ENCODE measurements at places on chromosomes 16 and 17.

GRCh38 chr17:12521416-12521815 is 144.3 kb upstream of the MYOCD start:
- no peak for DNase-seq

DNA sequence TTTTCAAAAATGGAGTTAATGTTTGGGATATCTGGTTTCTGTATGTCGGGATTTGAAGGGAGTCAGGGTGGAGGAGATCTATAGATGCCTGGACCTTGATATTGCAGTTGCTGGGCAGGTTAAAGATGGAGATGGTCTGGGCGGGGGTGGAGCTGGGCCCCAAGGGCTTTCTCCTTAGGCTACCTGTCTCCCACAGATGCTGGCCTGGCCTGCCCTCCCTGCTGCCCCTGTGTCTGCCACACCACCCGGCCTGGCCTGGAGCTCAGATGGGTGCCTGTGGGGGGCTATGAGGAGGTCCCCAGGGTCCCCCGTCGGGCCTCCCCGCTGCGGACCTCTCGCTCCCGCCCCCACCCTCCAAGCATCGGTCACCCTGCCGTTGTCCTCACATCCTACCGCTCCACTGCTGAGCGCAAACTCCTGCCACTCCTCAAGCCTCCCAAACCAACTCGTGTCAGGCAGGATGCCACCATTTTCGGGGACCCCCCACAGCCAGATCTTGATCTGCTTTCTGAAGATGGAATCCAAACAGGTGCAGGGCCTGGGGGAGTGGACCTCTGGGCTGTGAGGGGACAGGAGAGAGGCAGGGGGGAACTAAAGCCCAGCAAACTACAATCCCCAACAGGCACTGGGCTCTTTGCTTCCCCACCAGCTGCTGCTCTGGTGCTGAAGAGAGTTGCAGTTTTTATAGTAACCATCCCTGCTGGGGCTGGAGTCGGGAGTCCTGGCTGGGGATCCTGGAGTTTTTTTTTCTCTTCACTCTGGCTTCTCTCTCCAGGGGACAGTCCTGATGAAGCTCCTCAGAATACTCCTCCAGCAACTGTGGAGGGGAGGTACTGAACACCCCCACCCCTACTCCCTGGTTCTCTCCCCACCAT is 2.9 kb downstream of the ARHGEF15 start:
- DNase-seq = no peak

- DNase-seq = no peak
Observed at GRCh38 chr16:24433706-24434105, 105.7 kb upstream of the RBBP6 start.

- no peak for DNase-seq
Observed at GRCh38 chr16:6157806-6158205, 1060.2 kb upstream of the EEF2KMT start.

DNA sequence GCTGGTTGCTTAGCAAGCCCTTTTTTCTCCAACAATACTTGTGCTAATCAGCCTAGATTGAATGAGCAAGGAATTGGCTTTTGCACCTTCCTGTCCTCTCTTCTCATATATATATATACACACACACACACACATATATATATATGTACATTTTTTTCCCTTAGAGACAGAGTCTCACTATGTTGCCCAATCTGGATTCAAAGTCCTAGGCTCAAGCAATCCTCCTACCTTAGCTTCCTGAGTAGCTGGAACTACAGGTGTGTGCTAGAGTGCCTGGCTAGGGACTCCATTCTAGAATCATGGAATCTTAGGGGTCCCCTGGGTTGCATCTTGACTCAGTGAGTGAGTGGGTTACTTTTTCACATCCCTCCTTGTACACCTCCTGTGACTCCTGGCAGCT is 27.0 kb downstream of the RAI1 start:
- DNase-seq = no peak

GRCh38 chr17:63365366-63366240 is 80.5 kb downstream of the CYB561 start:
- no peak for DNase-seq

DNA sequence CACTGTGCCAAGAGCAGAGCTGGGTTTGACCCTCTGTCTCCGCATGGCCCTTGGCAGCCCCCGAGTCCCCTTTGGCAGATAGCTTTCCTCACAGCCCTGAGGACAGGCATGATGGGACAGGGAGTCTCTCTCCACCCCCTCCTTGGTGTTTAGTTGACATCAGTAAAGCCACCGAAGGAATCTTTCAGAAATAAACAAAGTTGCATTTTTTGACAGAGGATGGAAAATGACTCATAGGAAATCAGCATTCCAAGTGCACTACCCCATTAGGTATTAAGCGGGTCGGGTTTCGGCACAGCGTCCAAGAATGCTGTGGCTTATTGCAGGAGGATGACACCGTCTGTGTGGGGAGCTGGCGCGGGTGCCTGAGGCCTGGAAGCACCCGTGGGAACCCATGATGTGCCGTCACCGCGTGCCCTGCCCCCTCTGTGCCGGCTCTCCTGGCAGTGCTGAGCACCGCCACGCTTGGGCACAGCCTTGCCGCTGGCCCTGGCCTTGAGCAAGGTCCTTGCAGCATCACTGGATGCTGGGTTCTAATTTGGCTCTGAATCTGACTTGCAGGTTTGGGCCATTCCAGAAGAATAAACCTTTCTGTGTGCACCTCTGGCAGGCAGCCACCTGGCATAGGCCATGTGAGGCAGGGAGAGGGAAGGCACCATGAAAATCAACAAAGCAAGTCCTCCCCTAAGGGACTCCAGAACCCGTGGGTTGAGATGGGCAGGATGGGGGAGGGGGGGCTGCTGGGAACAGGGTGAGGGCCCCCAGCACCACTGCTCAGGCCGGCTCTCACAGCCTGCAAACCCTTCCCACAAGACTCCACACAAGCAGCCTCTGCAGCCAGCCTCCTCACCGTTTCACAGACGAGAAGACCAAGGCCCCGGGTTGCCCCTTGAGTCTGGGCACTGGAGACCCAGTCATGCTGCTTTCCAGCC is 50.5 kb upstream of the ZNF469 start:
- peak; percentile 20 for DNase-seq

DNA sequence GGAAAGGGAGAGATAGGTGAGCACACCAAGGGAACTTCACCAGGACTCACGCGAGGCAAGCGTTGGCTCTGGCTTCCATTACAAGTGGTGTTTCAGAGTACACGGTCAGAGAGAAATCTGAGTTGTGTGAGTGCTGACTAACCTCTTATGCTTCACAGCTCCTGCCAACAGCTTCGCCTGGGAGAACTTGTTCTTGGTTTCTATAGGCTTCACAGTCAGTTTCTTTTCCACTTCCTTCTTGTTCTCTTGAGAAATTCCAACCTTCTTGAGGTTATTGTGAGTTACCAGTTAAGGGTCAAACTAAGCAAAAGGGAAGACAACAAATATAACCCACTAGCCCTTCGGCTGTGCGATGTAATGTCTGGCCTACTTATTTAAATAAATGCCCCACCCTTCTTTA is 18.9 kb downstream of the PSME3IP1 start:
- DNase-seq = no peak

DNA sequence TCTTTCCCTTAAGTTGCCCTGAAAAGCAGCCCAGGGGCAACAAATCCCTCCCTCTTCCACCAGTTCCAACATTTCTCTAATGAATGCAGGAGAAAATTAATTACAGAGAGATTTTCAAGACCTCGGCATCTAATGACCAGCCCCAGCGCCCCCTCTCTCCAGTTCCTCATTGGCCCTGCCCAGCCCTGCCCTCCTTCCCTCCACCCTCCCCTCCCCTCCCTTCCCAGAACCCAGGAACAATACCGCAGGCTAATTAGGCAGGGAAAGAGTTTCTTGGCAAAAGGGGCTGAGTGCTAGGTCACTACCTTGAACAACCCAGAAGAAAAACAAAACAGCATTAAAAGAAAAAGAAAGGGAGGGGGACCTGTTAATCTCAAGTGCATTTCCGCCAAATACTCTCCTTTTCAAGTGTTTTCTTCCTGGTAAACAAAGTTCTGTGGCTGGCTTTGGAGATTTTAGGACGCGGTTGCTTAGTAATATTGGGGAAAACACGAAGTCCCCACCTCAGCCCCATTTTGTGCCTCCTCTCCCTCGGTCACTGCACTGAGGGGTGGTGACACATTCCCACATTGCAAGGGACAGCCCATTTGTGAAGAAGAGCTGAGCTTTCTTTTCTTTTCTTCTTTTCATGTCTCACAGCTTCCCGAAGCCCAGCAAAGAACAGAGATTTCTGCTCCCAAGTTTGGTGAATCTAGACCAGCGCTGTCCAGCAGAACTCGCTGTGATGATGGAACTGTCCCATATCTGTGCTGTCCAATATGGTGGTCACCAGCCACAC is 215.4 kb downstream of the SOX9 start:
- no peak for DNase-seq

- no peak for DNase-seq
Observed at GRCh38 chr16:29320274-29320999, 86.1 kb downstream of the NPIPB11 start.

DNA sequence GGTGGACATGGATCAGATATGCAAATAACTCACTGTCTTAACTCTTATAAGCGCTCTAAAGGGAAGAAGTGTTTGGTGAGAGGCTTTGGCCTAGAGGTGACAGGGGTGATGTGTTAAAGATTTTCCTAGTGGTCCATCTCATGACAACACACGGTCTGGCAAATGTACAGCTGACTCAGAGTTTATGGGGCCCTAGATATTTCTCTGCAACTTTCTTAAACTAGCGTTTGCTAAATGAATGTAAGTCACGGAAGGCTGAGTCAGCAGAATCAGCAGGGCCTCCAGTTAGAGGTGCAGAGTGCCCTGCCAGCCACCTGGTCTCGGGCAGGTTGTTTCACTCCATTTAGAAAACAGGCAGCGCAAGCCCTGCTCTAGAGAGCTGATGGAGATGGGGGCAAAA is 40.1 kb downstream of the CLEC16A start:
- DNase-seq = no peak

- DNase-seq = no peak
Observed at GRCh38 chr16:72389791-72390190, 217.8 kb upstream of the PMFBP1 start.

DNA sequence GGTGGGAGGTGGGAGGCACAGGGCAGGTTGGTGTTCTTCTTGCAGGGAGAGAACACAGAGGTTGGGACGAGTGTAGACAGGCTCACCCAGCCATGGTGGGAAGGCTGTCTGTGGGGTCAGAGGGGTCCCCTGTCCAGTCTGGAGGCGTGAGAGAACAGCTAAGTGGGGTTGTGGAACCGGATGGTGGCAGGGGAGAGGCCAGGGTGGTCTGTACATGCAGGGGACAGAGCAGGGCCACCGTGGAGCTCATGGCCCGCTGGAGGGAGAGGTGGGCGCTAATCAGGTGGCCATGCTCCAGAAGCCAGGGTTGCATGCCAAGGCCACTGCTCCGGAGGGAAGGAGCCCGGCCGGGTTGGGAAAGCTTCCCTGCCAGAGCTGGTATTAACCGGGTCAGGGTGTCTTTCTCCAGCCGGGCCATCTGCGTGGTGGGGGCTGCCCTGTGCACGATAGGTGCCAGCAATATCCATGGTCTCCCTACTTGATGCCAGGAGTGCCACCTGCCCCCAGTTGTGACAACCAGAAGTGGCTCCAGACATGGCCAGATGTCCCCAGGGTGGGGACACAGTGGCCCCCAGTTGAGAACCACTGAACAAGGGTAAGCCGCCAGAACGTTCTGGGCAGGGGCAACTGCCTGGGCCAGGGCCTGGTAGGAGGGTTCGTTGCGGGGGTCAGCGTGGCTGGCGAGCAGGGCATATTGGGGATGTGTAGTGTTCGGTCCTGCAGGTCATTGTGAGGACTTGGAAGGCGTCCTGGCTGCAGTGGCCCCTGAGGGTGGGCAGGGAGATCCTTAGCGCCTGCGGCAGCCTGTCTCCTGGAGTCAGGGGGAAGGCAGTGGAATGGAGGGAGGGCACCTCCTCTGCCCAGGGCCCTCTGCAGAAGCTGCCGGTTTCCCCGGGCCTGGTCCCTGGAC is 5.1 kb downstream of the SNN start:
- DNase-seq = no peak

GRCh38 chr17:64155751-64156544 is 26.0 kb upstream of the ERN1 start:
- no peak for DNase-seq

DNA sequence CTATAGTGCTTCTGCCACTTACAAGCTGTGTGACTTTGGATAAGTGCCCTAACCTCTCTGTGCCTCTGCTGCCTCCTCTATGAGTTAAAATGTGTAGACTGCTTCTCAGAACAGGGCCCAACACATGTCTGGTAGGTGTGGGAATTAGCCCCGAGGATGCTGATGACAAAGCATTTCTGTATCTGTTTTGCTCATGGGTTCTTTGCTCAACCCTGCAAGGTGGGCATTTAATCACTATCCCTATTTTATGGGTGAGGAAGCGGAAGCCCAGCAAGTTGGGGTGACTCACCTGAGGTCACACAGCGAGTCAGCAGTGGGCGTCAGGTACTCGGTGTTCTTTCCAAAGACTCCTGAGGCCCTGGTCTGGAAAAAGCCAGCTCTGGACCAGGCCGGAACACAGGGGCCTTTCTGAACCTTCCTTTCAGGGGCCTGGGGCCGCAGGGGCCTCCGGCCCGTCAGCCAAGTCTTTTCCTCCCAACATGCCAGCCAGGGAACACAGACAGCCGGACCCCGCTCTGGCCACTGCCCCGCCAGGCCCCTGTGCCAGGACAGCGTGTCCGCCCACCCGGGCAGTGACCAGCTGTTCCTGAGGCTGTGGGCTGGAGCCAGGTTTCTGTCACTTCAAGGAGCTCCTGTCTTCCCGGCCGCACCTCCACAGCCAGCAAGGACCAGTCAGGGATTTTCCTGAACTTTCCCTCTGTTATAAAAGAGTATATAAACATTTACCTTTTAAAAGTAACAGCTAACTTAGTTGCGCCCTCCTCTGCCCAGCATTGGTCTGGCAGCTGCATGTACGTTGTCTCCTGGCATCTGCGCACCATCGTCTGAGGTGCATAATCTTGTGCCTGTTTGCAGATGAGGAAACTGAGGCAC is 62.5 kb downstream of the SREBF1 start:
- no peak for DNase-seq

- peak; percentile 62 for DNase-seq
Observed at GRCh38 chr17:28901866-28902818, 737 bp downstream of the DHRS13 start.

DNA sequence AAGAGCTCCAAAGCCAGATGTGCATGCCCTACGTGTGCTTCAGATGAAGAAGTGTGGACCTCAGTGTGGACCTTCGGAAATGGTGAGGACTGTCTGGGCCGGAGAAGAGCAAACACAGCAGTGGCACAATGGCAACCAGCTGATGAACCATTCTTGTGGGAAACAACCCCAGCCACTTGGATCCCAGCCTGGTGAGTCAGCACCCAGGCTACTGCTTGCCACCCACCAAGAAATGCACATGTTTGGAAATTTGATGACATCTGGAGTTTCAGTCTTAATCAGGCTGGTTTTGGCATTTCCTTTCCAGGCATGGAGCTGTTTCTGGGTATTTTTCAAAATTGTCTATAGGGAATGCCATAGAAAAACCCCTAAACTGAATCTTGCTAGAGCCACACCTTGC is 42.7 kb downstream of the DYNLRB2 start:
- no peak for DNase-seq

DNA sequence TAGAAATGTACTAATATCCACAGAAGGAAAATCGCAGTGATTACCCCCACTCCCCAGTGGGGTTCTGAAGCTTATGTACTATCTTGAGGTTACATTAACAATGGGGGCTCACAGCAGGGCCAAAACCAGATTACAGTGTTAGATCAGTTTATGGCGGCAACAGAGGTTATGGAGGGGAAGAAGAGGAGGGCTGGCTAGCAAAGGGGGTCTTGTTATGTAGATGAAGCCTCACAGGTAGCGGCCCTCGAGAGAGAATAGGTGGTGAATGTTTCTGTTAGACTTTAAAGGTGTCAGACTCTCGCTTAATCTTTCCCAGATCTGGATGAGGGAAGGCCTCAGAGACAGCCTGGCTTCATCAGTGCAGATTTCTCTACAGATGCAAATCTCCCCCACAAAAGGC is 22.2 kb downstream of the RNF112 start:
- no peak for DNase-seq

- DNase-seq = no peak
Observed at GRCh38 chr16:55171241-55171640, 152.8 kb upstream of the IRX6 start.
